ENCODE measurements at places on chromosomes 7 and 10.

DNA sequence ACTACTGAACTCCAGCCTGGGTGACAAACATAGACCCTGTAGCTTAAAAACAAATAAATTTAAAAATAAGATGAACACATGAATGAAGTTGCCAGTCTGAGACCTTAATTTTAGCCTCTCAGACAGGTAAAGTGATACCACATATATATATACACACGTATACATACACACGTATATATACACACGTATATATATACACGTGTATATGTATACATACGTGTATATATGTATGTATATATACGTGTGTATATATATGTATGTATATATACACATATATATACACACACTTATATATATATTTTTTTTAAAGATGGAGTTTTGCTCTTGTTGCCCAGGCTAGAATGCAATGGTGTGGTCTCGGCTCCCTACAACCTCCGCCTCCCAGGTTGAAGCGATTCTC, 62.7 kb downstream of the UBE2H start:
- no peak for DNase-seq

DNA sequence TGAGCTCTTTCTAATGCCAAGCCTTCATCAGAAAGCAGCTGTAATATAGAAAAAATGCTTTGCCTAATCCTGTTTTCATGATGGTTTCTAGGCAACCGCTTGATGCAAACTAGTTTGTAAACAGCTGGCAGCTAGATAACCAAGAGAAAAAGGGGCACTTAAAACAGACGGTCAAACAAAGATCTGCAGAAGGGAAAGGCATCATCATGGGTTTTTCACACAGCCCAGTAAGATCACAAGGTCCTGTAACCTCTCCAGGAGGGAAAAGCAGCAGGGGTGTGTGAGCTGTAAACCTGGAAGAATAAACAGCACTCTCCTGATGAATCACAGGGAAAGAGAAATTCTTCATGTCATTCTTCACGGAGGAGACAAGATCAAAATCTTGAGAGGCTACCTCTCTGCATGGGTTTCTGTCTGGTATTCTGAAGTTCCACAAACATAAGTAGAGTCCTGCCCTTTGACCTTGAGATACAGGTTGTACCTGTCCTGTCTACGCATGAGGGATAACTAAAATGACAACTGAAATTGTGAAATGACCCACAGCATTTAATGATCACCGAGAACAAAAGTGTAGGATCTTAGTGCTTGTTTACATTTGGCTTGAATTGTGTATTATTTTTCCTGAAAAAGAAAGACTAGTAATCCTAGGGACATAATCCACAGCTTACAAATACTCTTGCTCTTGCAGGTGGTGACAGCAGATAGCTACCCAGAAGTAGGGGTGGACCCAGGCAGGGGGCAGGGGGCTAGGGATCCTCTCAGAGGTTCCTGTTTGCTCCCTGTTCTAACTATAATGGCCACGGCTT, 48.0 kb downstream of the CREB3L2 start:
- no peak for DNase-seq

GRCh38 chr10:31604096-31604495, 285.1 kb downstream of the ZEB1 start:
- no peak for DNase-seq

- DNase-seq = no peak
Measured at GRCh38 chr10:20108021-20108420, 291.8 kb downstream of the PLXDC2 start.

GRCh38 chr10:118908557-118909256, 120.8 kb upstream of the NANOS1 start:
- DNase-seq = no peak

DNA sequence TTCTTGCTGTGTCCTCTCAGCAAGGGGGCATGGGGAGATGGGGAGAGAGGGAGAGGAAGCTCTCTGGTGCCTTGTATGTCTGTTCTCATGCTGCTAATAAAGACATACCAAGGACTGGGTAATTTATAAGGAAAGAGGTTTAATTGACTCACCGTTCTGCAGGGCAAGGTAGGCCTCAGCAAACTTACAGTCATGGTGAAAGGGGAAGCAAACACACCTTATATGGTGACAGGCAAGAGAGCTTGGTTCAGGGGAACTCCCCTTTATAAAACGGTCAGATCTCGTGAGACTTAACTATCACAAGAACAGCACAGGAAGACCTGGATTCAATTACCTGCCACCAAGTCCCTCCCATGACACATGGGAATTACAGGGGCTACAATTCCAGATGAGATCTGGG, 464.7 kb upstream of the CELF2 start:
- no peak for DNase-seq

GRCh38 chr7:81627536-81628287, 142.1 kb downstream of the HGF start:
- DNase-seq = no peak

- no peak for DNase-seq
Measured at GRCh38 chr7:105637755-105638154, 56.5 kb upstream of the EFCAB10 start.

- DNase-seq = no peak
Measured at GRCh38 chr10:80184291-80184690, 21.0 kb downstream of the ANXA11 start.

GRCh38 chr10:85262992-85263391, 934.6 kb downstream of the CCSER2 start:
- no peak for DNase-seq

DNA sequence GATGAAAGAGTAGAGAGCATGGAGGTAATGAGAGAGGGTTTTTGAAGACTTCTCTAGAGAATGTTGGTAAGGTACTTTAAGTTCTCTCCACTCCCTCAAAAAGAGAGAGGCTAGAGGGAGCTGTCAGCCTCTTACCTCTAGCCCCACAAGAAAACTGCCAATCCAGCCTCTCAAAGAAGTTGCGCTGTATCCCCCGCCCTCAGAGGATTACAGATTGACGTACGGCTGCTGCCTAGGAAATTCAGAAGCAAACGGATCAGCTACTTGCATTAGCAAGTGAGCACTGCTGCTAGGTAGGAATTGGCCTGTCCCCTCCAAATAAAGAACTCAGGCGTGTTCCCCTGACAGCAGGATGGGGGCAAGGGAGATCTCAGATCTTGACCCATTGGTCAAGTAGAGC, 34.2 kb downstream of the TYW1B start:
- DNase-seq = no peak

DNA sequence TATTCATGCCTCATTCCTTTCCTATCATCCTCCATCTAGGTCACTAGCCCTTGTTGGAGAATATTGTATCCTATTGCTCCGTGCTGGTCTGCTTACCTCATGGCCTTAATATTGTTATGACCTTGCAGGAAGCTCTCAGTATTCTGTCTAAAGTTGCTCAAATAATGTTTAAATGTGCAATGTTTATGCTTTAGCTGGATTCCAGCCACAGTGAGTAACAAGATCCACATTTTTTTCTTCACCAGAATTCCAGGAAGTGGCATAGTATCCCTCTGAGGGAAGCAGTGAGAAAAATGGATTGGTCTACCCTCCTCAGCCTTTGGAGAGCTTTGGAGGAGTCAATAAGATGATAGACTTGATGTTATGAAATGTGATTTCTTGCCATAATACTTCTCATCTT, 402.6 kb downstream of the NRG3 start:
- DNase-seq = no peak

DNA sequence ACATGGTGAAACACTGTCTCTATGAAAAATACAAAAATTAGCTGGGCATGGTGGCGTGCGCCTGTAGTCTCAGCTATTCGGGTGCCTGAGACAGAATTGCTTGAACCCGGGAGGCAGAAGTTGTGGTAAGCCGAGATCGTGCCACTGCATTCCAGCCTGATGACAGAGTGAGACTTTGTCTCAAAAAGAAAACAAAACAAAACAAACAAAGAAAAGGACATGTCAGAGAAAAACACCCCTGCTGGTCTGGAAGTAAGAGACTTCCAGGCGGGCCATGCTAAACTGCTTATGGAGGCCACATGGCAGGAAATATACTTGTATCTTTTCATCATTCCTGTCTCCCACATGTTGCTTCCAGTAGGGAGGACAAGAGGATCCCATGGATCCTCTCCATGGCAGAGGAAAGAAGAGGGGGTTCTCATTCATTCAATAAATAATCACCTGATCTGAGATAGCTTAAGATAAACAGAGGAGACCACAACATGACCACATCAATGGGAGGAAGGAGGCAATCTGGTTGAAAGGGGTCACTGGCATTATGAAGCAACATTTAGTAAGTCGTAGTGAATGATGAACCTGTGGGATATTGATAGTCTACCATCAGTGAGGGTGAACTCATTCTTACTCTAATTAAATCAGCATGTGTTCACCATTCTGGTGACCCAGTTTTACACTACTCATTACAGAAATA, 60.5 kb upstream of the ZNF138 start:
- no peak for DNase-seq
